ENCODE measurements at places on chromosomes 6 and 20.

GRCh38 chr6:64252256-64252655 is 616.7 kb downstream of the PHF3 start:
- no peak for DNase-seq

GRCh38 chr6:164037171-164037870 is 622.8 kb downstream of the QKI start:
- no peak for DNase-seq

DNA sequence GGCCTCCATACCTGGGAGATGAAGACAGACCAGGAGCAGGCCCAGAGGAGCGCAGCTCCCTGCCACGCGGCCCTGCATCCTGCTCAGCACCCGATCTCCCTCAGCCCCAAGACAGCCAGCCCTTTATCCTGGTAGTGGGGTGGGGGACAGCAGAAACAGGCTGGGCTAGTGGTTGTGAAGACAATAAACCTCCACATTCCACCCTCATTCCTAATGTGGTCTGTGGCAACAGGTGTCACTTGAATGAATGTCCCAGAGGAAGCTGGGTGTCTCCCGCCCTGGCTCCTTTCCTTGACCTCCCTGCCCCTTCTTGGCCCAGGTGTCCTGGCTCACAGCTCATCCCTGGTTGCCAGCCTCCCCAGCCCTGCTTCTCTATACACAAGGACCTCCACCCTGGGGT is at the start of gene C6orf15:
TSS of gene C6orf15 (minus strand) at position 98 of the 400 bp plus-strand sequence. CDS start at position 78, 20 bp downstream.
- no peak for DNase-seq

DNA sequence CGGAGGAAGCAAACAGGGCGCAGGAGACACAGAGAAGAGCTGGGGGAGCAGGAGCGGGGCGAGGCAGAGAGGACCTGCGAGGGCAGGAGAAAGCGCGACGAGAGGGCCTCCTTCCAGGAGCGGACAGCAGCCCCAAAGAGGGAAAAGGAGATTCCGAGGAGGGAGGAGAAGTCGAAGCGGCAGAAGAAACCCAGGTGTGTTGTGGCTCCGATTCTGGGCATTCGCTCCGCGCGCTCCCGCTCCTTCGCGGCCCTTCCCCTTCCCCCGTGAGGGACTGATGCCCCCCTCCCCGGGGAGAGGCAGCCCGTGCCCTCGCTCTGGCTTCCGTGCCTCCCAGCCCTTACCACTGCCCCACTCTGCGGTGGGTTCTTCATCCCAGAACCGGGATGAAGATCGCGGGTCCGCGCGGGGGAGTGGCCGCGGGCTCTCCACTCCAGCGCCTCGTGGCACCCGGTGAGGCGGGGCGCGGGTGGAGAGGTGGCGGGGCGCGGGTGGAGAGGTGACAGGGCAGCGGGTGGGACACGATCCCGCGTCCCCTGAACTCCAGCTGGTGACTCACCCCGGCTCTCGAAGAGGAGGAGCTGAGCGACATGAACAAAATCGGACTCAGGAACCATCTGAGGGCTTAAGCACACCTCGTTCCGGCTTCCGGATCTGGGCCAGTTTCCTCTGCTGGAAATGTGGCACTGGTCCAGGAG is 22.4 kb downstream of the TMC2 start:
- no peak for DNase-seq

- DNase-seq, result no peak
Measured at GRCh38 chr6:105795913-105796517, 290.1 kb upstream of the PRDM1 start.
